ENCODE measurements at places on chromosomes 1 and 21.

DNA sequence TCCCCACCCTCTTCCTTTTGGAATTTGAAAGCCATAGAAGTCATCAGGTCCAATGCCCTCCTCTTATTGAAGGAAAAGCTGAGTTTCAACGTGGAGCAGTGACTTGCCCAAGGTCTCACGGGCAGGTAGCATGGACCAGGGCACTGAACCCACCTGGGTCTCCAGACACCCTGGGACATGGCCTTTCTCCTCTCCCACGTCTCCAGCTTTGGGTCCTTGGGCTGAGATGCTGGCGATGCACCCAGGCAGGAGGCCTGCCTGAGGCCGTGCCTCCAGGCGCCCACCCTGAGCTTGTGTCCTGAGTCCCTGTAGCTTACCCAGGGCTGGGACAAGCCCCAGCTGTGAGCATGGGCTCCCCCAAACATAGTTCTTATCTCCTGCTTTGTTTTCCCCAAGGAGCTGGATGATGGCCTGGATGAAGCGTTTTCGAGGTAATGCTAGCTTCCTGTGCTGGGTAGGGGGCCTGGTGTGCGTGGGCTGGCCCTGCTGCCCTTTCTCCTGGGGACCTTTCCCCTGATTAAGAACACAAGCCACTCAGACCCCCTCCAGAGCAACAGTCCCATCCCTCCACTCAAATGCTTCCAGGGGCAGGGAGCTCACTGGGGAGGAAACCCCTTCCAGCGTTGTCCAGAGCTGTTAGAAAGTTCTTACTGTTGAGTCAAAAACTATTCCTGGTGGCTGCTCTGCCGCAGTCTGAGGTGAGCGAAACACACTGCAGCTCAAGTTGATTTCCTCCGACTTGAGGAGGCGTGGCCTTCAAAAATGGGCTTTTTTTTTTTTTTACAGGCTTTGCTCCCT, 21.6 kb downstream of the LDLRAP1 start:
- peak; percentile 37 for DNase-seq

DNA sequence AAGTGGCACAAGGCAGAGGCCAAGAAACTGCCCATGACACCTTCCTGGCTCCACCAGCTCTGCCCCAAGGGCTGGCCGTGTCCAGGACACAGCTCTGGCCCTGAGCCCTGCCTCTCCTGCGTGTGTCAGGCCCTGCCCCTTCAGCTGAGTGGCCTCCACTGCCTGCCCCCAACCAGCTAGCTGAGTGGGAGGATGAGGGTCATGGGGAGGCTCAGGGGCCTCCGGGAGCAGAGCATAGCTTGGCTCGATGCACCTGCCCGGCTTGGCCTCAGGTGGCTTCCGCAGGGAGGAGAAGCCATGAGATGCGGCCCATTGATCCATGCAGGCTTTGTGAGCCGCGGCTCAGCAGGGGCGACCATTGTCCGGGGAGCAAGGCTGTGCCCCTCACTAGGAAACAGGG, 108.7 kb upstream of the TTC34 start:
- no peak for DNase-seq

- DNase-seq: peak; percentile 6
These were observed 51.0 kb downstream of the RPL5 start for GRCh38 chr1:92882819-92883218.

GRCh38 chr1:99181892-99182291, 82.4 kb upstream of the PLPPR4 start:
- DNase-seq: no peak

- no peak for DNase-seq
These were observed 155.5 kb downstream of the KCNH1 start for GRCh38 chr1:210978316-210978973.

DNA sequence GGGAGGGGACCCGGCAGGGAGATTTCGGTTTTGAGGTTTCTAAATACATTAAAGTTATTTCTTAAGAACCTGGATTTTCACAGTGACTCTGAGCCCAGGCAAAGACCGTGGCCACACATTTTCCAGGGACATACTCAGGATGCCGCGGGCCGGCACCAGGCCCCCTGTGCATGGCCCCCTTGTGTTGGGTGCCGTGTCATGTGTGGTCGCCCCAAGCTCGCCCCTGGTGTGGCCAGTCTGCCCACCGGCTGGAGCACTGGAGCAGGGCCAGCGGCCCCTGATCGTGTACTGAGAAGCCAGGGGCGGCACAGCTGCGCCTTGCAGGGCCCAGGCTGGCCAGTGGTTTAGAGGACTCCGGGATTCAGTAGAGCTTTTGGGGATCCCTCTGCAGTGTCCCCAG, 26.6 kb downstream of the ARHGEF16 start:
- no peak for DNase-seq

DNA sequence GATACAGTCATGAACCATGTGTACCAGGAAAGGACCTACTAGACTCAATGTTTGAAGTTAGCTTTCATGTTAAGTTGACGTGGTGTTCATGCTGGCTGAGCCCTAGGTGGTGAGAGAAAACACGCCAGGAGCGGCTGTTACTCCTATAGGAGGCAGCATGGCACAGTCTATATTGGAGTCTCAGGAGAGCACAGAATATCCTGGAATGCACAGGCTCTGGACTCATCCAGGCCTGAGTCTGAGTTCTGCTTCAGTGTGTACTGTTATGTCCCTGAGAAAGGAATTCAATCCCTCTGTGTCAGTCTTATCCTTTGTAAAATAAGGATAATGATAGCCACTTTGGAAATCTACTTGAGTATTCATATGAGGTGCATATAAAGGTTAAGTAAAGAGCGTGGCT, 41.2 kb downstream of the DPT start:
- DNase-seq: no peak

- no peak for DNase-seq
These were observed 63.1 kb downstream of the TMPRSS15 start for GRCh38 chr21:18340387-18340942.

GRCh38 chr1:162022626-162023025, 1.0 kb downstream of the OLFML2B start:
- DNase-seq: no peak

DNA sequence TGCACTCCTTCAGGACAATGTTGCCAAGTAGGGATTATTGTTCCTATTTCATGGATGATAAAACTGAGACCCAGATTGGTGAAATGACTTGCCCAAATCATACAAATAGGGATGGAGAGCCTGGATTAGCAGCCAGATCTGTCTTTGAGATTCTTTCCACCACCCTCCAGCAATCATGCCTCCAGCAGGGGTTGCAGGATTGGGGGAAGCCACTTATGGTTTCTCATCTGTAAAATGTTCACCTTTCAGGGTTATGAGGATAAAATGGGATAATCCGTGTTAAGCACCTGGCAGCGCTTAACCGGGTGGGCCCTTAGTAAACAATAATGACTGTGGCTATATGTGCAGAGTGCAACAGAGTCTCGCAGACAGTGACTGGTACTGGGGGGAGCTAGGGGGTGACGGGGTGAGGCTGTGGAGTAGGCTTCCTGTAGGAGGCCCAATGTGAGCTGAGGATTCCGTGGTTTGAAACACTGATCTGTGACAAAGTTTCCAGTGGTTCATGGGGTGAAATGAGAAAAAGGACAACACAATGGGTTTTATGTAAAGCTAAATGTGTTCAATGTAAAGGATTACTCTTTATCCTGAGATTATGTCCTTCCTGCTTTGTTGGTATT, 33.7 kb upstream of the FOXO6 start:
- DNase-seq: no peak

DNA sequence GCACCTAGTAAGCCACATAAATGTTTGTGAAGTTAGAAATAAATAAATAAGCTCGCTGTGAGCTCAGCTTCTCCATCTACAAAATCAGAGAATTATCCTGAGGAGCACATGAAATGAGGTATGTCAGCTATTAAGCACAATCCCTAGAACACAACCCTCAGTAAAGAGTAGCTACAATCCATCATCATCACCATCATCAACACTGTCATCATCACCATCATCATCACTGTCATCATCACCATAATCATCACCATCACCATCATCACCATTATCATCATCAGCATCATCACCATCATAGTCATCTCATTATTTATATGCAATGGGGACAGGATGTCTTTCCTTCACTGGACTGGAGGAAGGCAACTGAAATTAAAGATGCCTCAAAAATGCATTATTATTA, 189.6 kb downstream of the NPHP4 start:
- no peak for DNase-seq

DNA sequence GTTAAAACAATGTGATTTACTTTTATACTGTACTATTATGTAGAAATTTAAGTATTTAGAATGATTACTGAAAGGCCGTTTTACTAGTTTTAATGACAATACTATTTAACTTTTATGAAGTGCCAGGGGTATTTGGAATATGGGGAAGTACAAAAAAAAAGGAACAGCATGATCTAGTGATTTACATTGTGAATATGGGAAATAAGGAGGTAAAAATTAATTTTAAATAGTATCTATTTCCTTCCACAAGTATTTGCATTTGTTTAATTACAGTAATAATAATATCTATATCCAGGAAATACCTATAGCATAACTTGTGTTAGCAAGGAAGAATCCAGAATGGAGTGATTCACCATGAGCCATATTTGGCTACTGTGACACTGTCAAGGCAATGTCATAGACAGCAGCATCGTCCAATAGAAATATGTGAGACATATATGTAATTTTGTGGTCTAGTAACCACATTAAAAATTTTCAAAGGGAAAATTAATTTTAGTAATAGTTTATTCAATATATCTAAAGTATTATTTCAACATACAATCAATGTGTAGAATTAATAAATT, 22.0 kb downstream of the CNST start:
- DNase-seq: no peak

GRCh38 chr1:67639361-67639760, 45.6 kb upstream of the GADD45A start:
- DNase-seq: no peak

- DNase-seq: no peak
These were observed 499 bp upstream of the C4BPB start for GRCh38 chr1:207088161-207088560.

DNA sequence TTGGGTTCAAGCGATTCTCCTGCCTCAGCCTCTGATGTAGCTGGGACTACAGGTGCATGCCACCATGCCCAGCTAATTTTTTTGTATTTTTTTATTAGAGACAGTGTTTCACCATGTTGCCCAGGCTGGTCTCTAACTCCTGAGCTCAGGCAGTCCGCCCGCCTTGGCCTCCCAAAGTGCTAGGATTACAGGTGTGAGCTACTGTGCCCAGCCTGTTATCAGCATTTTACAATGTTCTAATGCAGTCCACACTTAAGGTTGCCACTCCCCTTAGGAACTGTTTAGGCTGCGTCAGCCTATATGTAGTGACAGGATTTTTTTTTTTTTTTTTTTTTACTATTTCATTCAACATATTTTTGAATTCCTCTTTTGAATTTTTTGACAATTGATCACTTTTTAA, 30.2 kb downstream of the AGPAT3 start:
- no peak for DNase-seq

- no peak for DNase-seq
These were observed 175.0 kb downstream of the FOXD2 start for GRCh38 chr1:47612819-47613218.
